Adipocyte (in vitro differentiated cells): ENCODE measurements at places on chromosomes 3 and 15.
A peak's percentile ranks its signal among the peaks of the same experiment; 100 is the strongest.

DNA sequence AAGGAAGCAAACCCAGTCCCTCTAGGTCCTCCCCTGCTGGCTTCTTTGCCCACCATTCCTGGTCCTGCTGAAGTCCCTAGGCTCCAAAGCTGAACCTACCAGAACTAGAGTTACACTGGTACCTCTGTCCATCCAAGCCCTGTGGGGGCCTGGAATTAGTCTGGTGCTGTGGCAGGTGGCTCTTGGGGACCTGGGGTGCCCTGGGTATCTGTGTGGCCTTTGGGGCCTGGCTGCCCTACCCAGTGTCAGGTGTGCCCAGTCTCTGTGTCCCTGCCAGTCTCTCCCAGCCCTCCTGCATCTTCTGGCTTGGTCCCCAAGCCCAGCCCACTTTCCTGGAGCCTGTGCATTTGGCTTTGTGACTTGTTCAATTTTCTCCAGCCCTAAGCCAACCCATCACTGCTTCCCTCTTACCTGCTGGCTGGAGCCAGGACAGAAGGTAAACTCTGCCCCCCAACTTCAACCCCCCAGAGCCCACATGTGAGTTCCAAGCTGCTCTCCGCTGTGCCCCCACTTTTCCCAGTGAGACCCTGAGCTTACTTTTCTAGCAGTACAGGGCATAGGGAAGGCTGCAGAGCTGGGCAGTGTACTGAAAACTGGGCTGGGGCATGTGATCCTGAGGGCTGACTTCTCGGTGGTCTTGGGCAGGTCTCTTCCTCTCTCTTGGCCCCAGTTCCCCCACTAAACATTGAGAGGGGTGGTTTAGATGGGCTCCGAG lies 28.3 kb upstream of the HHATL start:
- no peak for DNase-seq

GRCh38 chr3:59605318-59605717 lies 555.5 kb upstream of the CFAP20DC start:
- no peak for DNase-seq

DNA sequence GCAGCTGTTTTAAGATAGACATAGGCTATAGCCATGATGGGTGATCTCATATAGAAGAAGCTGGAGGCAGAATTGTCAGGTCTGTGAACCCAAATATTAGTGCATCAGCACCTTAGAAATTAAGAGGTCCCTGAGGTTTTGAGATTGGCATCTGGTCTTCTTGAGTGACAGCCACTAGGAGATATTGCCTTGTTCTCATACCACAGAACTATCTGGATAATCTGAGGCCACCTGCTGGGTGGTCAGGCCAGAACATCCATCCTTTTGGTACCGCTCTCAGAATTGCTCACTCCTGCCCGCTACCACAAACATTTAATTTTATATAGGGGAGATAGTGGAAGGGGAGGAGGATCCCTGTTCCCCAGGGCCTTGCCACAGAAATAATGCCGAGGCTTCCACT lies 210.6 kb upstream of the ZPLD1 start:
- peak; percentile 25 for DNase-seq

DNA sequence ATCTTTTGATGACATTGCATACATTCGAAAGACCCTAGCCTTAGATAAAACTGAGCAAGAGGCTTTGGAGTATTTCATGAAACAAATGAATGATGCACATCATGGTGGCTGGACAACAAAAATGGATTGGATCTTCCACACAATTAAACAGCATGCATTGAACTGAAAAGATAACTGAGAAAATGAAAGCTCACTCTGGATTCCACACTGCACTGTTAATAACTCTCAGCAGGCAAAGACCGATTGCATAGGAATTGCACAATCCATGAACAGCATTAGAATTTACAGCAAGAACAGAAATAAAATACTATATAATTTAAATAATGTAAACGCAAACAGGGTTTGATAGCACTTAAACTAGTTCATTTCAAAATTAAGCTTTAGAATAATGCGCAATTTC lies 16.7 kb downstream of the KCNMB3 start:
- peak; percentile 75 for DNase-seq

DNA sequence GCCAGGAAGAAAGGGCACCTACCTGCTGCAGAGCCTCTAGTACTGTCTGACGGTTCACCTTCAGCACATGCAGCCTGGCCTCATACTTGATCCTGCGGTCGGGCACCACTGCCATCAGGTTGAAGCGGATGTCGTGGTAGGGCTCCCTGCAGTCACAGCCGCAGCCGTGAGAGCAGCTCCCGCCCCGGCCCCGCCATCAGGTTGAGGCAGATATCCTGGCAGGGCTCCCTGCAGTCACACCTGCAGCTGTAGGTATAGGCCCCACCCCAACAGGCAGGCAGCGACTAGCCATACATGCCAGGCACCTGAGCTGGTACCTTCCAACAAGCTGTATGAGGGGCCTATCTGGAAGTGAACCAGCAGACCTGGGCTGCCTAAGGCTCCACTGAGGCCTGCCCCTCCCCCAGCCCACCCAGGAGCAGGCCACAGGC lies 38.7 kb downstream of the SEMA3G start:
- no peak for DNase-seq

GRCh38 chr3:181879926-181880325 lies 168.2 kb downstream of the SOX2 start:
- DNase-seq = no peak

DNA sequence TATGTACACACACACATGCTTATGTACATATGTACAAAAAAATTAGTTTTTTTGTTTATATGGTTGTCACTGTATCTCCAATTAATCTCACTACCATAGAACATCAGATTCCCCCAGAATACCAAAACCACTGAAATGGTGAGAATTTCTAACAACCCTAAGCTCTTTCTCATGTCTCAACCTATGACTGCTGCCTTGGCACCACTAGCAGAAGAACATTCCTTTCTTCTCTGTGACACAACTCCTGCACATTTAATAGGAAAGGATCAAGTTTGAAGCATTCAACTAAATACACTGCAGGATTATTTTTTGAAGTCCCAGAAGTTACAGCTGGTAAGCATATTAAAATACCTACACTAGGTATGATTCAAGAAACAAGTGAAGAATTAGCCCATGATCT lies 109.6 kb downstream of the FAM174B start:
- no peak for DNase-seq

DNA sequence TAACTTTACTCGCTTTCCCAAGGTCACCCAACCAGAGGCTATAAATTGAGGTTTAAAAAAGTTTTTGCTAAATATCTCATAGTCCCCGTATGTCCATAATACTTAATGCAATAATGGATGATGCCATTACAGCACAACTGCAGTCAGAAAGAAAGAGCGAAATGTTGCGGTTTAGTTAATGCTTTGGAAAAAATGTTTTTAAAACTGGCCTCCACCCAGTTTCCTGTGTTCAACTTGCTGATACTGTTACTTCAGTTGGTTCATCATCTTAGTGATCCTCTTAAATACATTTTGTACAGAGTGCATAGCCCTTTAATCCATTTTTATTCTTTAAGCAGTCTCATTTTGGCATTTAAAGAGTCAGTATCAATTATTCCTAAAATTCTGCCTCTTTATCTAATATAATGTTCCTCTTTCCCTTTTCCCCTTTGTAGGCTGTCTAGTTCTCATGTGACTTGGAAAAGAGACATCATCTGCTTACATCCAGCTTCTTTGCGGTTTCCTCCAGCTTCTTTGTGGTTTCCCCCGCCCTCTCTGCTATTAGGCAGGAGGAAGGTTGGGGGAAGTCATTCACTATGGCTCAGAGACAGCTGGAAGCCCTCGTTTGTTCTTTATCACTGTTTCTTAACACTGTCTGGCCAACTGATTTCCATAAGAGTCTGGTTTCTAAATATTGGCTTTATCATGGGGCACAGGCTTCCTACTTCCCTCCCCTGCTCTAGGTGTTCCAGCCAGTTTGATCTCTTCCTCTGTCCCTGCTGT lies 154.3 kb downstream of the GOLIM4 start:
- peak; percentile 44 for DNase-seq

DNA sequence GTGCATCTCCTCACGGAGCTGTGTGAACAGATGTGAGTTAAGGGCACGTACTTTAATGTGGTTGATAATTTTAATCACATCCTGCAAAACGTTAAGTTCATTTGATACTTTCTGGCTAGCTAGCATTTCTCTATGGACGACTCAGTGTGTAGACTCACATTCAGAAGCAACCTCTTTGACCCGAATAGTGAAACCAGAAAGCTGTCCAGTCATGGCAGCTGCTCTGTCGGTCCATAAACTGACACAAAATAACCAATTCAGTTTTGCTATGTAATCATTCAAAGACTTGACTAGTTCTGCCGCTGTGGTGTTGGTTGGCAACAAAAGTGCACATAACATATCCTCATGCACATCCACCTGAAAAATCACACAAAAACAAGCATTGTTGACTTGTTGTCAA lies 3.7 kb upstream of the GFM1 start:
- no peak for DNase-seq

- DNase-seq = no peak
Observed at GRCh38 chr3:139346771-139347170, 3.0 kb downstream of the MRPS22 start.

- DNase-seq = no peak
Observed at GRCh38 chr3:99971761-99972160, 142.5 kb downstream of the FILIP1L start.

DNA sequence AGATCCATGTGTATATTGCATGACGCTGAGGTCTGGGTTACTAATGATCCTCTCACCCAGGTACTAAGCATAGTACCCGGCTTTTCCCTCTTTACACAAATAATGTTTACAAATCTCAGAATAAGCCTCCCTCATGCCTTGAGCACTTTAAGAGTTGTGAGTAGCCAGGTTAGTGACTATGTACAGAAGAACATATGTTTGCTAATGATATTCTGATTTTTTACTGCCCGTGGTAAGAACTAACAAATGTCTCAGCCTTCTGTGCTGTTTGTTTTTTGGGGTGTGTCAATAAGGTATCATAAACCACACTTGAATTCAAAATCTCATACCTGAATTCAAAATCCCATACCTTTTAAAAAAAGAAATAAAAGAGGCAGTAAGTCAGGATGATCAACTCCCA lies 59.5 kb downstream of the ABCC5 start:
- no peak for DNase-seq

- DNase-seq = peak; percentile 88
Observed at GRCh38 chr3:185659942-185660921, 74.1 kb downstream of the SENP2 start.

GRCh38 chr3:125602752-125603649 lies 7.7 kb upstream of the OSBPL11 start:
- peak; percentile 82 for DNase-seq

DNA sequence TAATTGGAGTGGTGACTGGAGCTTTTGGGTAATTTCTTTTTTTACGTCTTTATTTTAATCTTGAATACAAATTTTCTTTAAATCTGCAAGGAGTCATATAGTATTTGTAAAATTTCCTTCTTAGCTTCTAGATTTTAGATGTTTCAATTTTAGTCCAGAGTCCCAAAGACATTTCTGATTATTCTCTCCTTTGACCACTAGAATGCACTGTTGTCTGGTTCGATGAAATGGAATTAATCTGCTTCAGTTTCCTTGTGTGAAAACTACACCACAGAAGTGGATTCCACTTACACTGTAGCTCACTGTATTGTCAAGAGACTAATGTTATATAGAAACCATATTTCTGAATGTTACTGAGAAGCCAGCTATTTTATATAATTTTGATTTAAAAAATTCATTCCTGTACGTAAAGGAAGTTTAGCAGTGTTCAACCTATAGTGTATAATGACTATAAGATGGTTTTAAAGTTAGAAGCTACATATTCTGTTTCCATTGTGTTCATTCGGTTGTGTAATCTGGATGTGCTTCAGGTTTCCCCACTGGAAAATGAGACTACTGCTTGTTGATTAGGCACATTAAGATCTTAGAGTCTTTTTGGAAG lies 6.1 kb downstream of the GRAMD1C start:
- peak; percentile 76 for DNase-seq

DNA sequence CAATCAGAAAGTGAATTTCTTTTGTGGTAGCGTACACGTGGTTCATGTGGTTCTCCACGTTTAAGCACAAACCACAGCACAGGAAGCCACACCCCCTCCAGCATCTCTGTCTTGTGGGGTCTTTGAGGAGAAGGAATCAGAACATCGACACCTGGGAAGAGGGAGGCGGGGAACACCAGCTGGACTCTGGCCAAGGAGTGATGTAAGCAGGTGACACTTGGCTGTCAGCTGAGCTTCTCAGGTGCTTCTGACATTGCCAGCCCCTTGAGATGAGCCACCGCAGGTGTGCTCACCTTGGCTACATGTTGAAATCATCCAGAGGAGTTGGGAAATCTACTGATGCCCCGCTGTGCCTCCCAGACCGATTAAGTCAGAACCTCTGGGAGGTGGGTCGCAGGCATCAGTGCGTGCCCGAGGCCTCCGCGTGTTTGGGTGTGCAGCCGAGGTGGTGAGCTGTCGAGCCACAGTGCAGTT lies 85.0 kb downstream of the FAM81A start:
- DNase-seq = no peak

DNA sequence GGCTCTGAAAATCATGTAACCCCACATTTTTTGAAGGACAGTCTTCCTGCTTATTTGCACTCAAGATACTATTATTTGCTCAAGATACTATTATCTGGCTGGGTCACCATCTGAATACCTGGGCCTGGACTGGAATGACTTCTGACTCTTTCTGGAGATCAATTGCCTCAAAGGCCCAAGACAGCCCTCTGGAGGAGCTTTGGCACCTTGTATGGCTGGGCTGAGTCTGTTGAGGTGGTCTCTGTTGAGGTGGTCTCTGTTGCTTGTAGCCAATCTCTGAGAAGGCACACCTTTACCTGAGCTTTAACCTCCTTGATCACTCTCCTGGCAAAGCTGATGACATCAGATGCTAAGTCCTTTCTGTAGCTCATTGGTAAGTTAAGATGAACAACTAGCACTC lies 33.0 kb downstream of the SPATA12 start:
- DNase-seq = no peak

GRCh38 chr15:94576889-94577533 lies 345.6 kb downstream of the MCTP2 start:
- DNase-seq = no peak

DNA sequence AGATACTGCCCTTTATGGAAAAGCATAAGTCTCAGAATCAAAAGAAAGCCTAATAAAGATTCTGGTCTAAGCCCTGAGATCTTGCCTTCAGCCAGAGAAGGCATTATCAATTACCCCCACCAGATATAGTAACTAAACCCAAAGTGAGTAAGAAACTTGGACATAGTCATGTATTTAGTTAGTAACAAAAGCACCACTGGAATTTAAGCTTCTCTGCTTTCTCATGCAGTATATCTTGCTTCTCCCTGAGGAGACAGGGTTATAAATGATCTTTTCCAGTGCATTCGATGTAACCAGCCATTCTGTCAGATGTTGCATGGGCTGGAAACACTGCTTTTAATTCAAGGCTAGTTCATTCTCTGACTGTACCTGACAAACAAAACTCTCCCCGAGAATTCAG lies 946.7 kb downstream of the NAALADL2 start:
- peak; percentile 4 for DNase-seq

GRCh38 chr15:48936666-48937065 lies 27.1 kb downstream of the SHC4 start:
- peak; percentile 66 for DNase-seq
